HS-5 (cell line): ENCODE measurements at places on chromosomes 3 and 15.

DNA sequence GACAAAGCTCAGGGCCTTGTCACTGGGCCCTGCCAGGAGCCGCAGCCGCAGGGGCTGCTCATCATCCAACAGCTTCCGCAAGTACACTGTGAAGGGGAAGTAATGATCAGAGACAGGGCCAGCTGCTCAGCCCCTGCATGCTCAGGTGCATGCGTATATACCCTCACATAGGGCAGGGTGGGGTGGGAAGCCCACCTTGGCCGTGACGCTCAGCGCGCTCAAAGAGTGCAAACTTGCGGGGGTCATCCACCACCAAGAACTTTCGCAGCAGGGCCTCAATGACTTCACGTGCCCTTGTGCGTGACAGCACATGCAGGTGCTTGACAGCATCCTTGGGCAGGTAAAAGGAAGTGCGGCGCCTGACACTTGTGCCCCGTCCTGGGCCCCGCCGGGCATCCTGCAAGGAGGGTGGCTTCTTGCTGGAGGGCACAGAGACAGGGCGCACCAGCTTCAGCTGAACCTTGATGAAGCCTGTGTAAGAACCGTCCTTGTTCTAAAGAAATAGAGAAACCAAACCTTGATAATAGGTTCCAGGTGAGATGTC, 3.4 kb upstream of the TUSC2 start:
- DNase-seq: no peak

GRCh38 chr3:33716227-33716626, 1.8 kb downstream of the CLASP2 start:
- no peak for DNase-seq

DNA sequence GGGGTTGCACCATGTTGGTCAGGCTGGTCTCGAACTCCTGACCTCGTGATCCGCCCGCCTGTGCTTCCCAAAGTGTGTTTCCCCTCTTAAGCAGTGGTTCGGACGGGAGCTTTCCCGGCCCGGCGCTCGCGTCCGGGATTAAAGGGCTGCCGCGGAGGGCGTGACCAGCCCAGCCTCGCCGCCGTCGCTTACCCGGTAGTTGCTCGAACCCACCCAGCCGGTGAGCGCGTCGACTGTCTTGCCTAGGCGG, 513 bp downstream of the CLASP2 start:
- DNase-seq: peak; percentile 26

- DNase-seq: no peak
Observed at GRCh38 chr3:185306847-185307246, 53.0 kb upstream of the EHHADH start.

- no peak for DNase-seq
Observed at GRCh38 chr3:32374788-32375595, 16.7 kb upstream of the CMTM7 start.

GRCh38 chr15:55959744-55960447, 33.5 kb downstream of the NEDD4 start:
- no peak for DNase-seq

DNA sequence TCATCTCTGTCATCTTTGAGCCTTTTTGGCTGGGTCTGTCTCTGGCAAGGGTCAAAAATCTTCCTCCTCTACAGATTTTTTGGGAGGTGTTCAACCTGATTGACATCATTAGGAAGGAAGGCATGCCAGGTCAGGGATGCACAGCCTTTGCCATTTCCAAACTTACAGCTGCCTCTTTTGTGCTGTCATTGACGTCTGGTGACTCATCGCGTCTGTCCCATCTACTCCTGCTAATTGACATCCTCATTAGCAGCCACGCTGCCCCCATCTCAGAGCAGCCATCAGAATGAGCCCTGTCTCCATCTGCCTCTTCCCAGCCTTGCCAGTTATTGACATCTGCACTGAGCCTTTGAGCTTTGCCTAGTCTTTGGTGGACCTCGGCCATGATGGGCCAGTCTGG, 53.0 kb downstream of the PDIA5 start:
- DNase-seq: no peak

- DNase-seq: no peak
Observed at GRCh38 chr3:53750253-53751210, 95.7 kb downstream of the CHDH start.

- no peak for DNase-seq
Observed at GRCh38 chr15:82950746-82951370, 1.7 kb downstream of the HOMER2 start.

- DNase-seq: no peak
Observed at GRCh38 chr3:193605876-193606275, 12.9 kb downstream of the OPA1 start.

DNA sequence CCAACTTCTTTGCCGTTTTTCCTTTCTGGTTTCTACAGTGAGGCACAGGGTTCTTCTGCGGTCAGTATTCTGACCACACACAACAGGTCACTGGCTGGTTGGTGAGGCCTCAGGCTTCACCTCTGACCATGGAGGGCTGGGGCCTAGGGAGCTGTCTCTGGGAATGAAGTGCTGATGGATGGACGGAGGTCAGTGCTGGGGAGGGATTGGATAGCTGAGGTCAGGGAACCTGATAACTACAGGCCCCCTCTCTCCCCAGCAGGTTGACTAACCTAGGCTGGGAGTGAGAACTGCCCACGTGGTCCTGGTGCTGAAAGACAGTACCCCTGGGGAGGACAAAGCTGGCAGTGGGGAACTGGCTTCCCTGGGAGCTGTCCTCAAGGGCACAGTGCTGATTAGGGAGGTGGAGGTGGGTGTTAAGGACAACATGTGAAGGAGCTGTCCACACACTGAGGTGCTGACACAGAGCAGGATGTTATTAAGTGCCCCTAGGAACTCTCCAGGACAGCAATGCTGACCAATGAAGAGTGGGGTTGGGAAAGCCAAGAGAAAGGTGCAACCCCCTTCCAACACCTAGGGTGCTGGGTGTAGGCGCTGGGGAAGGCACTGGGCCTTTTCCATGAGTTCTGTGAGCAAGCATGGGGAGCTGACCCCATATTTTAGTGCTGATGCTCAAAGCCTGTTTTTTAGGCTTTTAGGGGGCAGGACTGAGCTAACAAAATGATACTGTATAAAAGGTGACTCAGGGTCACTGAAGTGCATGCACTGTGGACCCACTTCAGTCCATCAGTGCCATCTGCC, 45.2 kb downstream of the ATP2B2 start:
- peak; percentile 14 for DNase-seq

- DNase-seq: no peak
Observed at GRCh38 chr3:10142707-10143560, 1.4 kb downstream of the VHL start.

- DNase-seq: no peak
Observed at GRCh38 chr3:31185062-31185357, 290.5 kb upstream of the GADL1 start.

- no peak for DNase-seq
Observed at GRCh38 chr15:47157827-47158226, 559.5 kb upstream of the SEMA6D start.

DNA sequence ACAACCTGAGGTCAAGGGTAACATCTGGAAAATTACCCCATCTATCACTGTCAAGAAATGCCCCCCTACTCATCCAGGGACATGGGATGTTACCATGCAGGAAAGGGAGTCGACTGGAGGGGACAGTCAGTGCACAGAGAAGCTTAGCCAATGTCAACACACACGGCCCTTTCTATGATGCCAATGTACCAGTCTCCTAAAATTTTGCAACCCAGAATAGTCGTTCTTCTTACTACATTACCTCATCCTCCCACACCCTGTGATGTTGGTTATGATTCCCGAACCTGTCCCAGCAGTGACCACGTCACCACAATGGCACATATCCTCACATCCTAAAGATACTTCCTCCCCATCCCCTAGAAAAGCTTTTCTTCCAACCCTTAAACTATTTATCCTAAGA, 20.1 kb downstream of the TXNRD3 start:
- DNase-seq: no peak

DNA sequence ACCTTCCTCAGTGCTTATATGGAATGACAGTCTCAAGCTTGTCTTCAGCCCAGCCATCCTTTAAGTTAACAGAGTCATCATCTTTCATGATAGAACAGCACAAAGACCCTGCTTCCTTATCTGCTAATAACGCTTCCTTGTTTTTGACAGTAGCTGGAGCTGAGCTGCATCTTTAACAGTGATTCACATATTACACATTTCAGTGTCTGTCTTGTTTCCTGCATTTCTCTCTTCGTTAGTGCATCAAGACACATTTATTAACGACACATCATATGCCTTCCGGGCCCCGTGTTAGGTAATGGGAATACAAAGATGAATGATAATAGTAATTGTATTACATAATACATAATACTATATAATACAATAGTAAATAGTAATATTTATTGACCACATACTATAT, 30.2 kb upstream of the GREM1 start:
- DNase-seq: no peak

DNA sequence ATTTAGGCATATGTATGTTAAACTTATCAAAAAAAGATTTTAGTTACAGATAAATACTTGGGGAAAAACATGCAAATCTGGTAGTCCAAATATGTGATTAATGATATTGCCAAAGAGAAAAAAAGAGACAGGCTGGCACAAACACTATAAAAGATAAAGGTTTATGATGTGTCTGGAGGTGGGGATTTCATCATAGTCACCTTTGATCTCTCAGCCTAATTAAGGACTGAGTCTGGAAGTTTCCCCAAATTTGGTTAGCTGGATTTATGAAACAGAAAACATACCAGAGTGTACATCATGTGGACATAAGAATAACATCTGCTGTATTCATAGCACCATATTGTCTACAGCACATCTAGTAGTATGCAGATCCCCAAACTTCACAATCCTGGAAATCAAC, 157.0 kb downstream of the FGF12 start:
- DNase-seq: no peak

DNA sequence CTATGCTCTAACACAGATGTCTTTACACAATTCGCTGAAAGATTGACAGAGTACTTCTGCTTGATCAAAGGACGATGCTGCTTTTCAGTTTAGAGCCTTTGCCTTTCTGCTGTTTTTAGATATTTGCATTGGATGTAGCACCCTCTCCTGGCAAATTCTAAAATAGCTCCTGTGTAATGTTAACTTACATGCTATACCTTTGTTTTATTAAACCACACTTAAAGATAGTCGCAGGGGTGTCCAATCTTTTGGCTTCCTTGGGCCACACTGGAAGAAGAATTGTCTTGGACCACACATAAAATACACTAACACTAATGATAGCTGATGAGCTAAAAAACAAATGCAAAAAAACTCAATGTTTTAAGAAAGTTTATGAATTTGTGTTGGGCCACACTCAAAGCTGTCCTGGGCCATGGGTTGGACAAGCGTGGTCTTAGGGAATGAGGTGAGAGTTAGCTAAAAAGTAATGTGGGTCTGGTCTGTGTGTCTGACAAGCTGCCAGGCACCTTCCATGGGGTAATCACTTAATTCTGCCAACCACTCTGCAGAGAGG, 62.9 kb downstream of the ATG7 start:
- peak; percentile 58 for DNase-seq

- no peak for DNase-seq
Observed at GRCh38 chr3:30259730-30260129, 346.7 kb upstream of the TGFBR2 start.

- no peak for DNase-seq
Observed at GRCh38 chr3:189222927-189223636, 51.3 kb downstream of the TPRG1 start.

DNA sequence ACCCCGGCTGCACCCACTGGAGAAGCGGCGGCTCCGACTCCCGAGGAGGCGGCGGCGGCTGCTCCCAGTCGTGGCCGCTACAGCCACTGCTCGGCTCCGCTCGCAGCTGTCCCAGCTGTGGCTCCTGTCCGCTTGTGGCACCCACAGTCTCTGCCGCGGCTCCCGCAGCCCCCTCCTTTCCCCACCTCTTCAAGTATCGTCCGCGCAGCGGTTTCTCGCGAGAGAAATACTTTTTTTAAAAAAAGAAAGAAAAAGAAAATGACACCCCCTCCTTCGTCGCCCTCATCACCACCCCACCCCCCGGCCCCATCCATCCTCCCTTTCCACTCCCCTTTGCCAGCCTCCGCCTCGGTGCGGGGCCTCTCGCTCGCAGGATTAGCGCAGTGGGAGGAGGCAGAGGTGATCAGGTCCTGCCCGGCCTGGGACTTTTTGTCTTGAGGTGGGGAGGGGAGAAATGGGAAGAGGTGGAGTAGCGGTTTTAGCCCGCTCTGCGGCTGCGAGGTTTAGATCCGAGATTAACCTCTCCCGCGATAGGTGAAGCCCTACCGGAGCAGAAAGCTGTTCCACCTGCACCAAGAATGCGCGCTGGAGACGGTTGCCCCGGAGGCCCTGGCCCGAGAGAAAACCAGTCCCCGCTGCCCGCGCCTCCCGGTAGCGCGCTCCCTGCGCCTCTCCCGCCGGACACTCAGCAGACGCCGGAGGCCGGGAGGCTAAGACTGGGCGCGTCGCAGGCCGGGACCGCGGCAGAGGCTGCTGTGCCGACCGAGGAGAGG, at the start of gene FBN1:
Gene FBN1 (minus strand): TSS at position 152 of the 773 bp plus-strand sequence. CDS start 940 bp downstream, outside the sequence.
- no peak for DNase-seq

DNA sequence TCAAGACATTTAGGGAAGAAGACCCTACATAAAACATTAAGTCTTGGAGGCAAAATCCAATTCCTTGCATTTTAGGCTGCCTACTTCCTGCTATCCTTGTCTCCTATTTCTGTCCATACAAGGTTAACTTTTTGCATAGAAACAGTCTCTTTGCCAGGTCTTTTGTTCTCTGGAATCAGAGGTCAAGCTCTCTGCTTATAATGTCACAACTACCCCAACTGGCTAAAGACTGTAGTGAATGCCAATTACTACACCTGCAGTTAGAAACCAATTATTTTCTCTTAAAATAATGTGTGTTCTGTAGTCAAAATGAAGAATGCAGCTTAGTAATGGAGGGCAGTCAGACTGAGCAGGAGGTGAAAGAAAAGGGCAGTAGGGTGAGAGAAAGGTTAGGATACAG, 856.2 kb downstream of the TUSC7 start:
- no peak for DNase-seq

DNA sequence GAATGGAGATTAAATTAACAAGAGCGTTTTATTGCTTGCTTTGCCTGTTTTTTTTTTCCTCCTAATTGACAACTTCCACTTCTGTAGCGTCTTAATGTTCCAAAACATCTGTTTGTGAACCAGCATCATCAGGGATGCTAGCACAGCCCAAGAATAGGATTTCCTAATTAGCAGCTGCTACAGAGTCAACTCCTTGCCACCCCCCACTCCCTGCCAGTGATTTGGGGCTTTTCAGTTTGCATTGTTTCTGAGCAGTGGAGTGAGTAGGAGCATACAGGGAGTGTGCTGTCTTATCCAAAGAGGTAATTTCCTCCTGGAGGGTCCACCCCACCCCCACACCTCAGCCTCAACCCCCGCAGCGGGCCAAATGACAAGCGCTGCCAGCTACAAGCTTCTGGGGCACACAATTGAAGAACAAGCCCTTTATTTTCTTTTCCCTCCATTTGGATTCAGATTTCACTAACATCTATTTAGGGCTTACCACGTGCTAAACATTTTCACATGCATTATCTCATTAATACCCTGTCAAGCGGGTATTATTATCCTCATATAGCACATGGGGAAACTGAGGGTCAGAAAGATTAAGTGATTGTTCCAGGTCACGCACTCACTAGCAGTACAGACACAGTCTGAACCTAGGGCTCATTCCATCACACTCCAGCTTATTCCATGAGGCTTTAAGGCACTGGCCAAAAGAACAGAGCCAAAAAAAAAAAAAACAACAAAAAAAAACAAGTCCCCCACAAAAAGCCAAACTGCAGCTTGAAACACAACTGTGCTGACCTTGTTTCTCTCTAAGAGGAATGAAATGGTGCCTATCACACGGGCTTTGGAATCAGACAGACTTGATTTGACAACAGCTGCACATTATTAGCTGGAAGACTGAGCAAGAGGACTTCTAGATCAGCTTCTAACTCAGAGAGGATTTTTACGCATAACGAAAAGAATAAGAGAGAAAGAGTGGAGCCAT, 16.4 kb downstream of the HEG1 start:
- DNase-seq: no peak

- DNase-seq: no peak
Observed at GRCh38 chr3:156685752-156686151, 11.4 kb downstream of the TIPARP start.
